ENCODE measurements at places on chromosomes 11 and 22.

- no peak for DNase-seq
Measured at GRCh38 chr11:43124272-43124935, 187.4 kb upstream of the API5 start.

GRCh38 chr11:95692526-95693260, 96.9 kb downstream of the FAM76B start:
- no peak for DNase-seq

DNA sequence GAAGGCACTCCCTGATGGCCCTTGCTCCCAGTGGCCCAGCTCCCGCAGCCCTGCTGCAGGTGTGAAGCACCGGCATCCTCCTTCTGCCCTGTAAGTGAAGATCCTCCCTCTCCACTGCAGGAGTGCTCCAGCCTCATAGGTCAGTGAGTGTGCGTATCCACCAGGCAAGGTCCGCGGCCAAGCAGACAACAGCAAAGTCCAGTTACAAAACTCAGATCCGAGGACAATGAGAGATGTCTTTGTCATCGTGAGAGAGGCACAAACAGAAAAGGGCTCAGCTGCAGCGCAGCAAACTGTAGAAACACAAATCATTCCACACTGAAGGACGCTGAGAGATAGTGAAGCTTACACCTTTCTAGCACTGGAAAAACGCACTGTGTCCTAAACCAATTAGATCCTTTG, 46.1 kb downstream of the MYH9 start:
- DNase-seq, result no peak

DNA sequence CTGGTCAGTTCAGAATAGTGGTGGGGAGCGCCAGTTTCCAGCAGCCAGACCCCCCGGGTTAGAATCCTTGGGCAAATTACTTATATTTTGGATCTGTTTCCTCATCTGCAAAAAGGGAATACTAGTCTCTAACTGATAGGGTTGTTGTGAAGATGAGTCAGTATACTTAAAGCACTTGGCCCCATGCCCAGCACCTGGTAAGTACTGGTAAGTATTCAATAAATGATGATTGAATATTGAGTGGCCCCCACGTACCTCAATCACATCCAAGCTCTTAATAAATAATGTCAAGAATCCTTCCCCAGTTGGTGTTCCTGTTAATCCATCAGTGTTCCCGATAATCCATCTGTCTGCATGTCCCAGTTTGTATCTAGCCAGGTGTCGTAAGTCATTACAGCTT, 12.1 kb downstream of the ACP2 start:
- DNase-seq, result no peak

- no peak for DNase-seq
Measured at GRCh38 chr11:3834664-3835461, 5.9 kb downstream of the RHOG start.

DNA sequence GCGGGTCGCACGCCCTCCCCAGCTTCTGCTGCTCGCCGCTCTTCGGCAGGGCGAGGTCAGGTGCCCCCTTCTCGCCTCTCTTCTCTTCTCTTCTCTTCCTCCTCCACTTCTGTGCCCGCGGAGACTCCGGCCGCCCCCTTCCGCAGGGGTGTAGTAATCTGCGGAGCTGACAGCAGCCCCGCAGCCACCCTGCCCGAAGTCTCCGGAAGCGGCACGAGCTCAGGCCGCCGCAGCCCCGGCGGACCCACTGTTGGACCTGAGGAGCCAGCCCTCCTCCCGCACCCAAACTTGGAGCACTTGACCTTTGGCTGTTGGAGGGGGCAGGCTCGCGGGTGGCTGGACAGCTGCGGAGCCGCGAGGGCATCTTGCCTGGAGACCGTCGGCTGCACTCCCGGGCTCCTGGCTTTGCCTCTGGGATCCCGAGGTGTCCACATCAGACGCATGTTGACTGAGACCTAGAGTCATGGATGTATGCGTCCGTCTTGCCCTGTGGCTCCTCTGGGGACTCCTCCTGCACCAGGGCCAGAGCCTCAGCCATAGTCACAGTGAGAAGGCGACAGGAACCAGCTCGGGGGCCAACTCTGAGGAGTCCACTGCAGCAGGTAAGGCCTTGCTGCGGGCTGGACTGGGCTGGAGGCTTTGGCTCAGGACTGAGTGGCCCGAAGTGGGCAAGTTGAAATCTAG, 486 bp downstream of the STIM1 start:
- peak; percentile 49 for DNase-seq

GRCh38 chr11:12102588-12103410, 7.6 kb upstream of the MICAL2 start:
- no peak for DNase-seq

DNA sequence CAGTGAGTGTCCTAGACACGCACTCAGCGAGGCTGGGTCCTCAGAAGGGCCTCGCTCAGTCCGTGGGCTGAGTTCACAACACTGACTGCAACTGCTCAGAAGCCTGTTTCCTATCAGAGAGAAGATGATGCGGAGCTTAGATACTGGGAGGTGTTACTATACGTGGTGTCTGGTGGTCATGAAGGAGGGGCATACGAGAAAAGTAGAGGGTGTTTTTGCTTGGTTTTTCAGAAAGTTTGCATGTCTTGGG, 9.5 kb upstream of the SERPIND1 start:
- no peak for DNase-seq

GRCh38 chr11:36149538-36150242, 139.5 kb downstream of the COMMD9 start:
- no peak for DNase-seq

- no peak for DNase-seq
Measured at GRCh38 chr22:39738746-39739145, 154.8 kb downstream of the ENTHD1 start.

DNA sequence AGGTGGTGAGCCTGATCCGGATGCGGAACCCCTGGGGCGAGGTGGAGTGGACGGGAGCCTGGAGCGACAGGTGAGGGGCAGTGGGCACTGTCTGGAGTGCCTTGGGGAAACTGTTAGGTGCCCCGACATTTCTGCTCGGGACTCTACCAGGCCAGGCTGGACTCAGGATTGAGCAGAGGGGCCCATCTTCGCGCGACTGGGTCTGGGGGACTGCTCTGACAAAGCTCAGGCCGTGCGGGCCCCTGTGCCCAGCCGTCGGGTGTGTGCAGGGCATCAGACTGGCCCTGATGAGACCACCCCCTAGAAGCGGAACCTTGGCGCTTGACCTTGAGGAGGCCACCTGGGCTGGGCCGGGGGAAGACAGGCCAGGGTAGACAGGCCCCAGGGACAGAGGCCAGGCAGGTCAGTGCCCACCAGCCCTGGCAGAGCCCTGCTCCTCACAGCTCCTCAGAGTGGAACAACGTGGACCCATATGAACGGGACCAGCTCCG, 6.3 kb downstream of the CAPN1 start:
- no peak for DNase-seq

- DNase-seq, result no peak
Measured at GRCh38 chr11:75076671-75077070, 20.0 kb downstream of the OR2AT4 start.

GRCh38 chr11:61129639-61130523, 27.6 kb downstream of the CD5 start:
- DNase-seq, result peak; percentile 81

DNA sequence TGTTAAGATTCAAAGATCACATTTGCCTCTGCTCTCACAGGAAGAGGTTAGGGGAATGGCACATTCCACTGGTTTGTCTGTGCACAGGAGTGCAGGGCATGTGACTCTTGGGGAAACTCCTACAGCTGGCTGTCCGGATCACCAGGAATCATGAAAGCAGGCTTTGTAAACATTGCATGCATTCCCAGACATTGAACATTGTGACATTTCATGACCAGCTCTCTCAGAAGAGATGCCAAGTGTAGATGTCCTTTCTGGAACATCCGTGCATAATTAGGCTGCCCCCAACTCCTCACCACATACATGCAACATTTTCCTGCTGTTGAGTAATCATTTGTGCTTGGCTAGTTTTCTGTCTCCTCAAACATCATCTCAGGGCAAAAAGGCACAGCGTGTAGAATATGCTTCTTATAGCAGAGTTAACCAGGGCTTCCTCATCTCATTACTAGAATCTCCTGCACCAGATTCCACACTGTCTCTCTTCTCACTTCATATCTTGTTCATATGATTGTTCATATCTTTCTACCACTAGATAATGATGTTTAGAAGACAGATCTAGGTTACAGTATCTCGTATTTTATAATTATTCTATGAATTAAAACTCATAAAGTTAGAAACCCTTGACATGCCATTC, 694.7 kb downstream of the NTM start:
- DNase-seq, result no peak

DNA sequence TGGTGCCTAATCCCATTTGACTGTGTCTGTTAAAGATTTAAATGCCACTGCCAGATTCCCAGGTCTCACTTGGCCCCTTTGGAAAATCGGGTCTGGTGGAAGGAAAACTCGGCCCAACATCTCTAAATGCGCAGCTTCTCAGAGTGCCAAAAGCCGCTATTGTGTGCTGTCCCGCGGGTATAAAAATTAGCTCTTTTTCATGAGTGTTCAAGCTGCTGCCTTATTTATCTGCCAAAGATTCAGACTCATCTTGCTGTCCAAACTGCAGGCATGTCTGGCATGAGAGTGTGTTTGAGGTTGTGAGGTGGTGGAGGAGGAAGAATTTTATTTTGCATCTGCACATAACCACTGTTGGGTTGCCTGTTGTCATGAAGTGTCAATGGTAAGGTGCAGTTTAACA, 91.4 kb downstream of the NELL1 start:
- DNase-seq, result no peak

GRCh38 chr22:50504369-50505211, 2.9 kb downstream of the LMF2 start:
- no peak for DNase-seq

DNA sequence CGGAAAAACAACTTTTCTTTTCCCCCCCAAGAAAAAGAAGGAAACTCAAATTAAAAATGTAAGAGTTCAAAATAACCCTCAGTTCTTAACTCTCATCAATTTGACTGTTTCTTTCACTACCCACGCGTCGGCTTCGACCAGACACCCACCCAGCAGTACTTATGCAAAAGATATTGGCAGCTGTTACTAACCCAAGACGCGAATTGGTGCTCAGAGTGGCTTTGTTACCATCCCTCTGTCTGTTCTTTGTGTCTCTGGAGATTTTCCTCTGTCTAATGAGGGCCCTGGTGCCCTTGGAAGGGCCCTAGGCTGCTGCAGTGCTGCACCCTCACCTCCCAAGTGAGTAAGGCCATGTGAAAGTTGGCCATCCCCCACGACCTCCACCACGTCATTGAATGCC, 180.5 kb upstream of the NECTIN1 start:
- no peak for DNase-seq

DNA sequence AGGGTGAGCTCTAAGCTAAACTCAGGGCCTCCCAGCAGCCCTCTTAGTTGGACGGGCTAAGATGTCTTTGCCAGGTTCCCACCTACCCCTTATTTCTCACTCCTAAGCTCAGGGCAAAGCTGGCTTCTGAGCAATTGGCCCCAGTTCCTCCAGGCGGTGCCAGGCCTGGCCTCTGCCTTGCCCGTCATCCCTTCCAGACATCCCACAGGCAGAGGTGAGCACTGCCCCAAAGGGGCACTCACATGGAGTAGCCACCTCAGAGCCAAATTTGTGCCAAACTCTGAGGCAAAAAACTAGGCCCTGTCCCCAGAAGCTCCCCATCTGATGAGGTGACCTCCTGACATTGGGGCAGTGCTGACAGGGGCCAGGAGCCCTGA, 9.7 kb downstream of the RHOD start:
- DNase-seq, result no peak

- DNase-seq, result peak; percentile 54
Measured at GRCh38 chr11:115606498-115607220, 102.4 kb upstream of the CADM1 start.

GRCh38 chr11:12748561-12748960, 74.3 kb downstream of the TEAD1 start:
- no peak for DNase-seq

GRCh38 chr22:44371741-44372525, 59.2 kb upstream of the SHISAL1 start:
- no peak for DNase-seq

GRCh38 chr11:126915430-126915829, 85.1 kb downstream of the KIRREL3 start:
- DNase-seq, result no peak

- DNase-seq, result no peak
Measured at GRCh38 chr11:18366286-18366685, 28.1 kb upstream of the LDHA start.

- DNase-seq, result no peak
Measured at GRCh38 chr11:120344302-120345004, 8.2 kb downstream of the ARHGEF12 start.

DNA sequence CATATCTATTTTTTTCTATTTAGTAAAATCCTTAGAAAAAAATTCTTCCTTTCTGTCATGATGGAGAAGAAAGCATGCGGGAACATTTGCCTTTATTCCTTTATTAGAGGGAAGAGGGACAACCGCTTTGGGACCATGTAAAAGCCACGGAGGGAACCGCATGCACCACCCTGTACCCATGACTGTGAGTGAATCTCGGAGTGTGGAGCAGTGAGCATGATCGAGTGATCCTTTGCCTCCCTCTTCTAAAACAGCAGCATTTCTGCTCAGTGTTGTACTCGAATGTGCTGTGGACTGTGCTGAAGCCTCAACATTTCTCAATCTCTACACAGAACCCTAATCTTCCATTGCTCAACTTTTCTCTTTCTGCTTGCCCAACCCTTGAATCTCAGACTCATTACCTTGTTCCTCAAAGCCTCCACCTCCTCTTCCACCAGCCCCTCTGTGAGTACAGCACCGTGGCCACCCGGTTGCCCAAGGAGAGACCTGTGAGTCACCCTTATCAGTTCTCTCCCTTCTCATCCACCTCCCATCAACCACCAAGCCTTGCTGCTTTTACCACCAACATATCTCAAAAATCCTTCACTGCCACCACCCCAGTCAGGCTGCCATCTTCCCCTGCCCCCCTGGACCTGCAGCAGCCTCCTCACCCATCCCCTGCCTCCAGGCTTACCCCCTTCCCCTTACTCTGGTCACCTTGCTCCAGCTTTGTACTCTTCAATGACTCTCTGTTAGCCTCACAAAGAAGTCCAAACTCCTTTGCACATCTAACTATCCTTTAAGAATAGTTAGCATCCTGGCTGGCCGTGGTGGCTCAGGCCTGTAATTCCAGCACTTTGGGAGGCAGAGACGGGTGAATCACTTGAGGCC, 103.1 kb downstream of the NAT10 start:
- no peak for DNase-seq

DNA sequence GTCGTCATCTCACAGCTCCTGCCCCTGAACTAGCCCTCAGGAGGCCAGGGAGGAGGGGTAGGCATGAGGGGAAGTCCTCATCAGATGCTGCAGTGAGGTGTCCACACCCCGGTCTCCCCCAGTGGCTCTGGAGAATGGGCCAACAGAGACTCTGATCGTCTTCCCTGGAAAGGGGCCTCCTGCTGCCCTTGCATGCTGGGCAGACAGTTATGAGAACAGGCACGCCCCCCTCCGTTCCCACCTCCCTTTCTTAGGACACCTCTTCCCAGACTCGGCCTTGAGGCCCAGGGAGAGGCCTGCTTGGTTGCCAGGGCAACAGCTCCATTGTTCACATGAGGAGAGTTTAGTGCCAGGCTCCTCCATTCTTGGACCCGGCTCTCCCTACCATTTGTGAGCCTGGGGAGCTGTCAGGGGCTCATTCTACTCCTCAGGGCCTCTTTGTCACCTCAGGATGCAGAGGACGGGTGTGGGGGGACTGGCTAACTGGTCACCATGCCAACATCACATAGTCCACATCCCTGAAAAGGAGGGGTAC, 157.7 kb downstream of the TTC17 start:
- no peak for DNase-seq

- peak; percentile 72 for DNase-seq
Measured at GRCh38 chr11:2196970-2197770, 25.6 kb upstream of the TH start.
